NCI-H2227 treated with DMSO at 0.1 percent for 48 hours (cell line): ENCODE measurements at places on chromosomes 6 and 20.

- DNase-seq, result peak; percentile 72
Measured at GRCh38 chr6:11810039-11810541, 31.5 kb upstream of the ADTRP start.

- DNase-seq, result no peak
Measured at GRCh38 chr20:51043811-51044210, 20.9 kb upstream of the KCNG1 start.

DNA sequence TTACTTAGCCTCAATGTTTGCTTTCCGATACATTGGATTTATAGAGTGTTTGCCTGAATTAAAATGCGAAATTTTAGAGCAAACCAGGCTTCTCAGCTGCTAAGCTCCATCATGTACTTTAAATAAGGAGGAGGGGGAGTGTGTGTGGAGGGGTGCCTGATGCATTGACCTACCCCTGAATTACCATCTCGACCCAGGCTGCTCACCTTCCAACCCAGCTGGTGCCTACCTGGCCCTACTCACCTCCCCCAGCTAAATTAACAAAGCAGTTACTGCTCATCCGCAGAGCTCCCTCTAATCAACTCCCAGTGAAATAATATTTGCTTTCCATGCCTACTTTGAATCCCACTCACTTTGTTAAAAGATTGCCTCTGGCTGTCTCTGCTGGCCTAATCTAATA is 544.5 kb downstream of the MAFB start:
- no peak for DNase-seq

DNA sequence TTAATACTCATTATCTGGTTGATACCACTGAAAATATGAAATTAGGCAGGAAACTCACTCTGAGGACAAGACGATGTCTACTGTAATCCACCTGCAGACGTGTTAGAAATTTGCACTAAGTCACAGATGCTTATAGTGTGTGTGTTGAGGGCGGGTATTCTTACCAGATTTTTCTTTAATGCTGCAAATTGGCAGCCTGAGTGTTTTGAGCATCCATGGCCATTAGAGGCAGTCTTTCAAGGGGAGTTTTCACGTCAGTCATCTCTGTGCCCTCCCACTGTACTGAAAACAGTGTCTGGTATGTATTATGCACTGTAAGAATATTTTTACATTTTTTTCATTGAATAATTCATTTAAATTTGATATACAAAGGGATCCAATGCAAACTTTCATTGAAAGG is 266.5 kb upstream of the QKI start:
- DNase-seq, result no peak

GRCh38 chr20:37989601-37990295 is 43.5 kb downstream of the TTI1 start:
- DNase-seq, result no peak

- DNase-seq, result no peak
Measured at GRCh38 chr6:13794184-13794583, 20.2 kb downstream of the MCUR1 start.

DNA sequence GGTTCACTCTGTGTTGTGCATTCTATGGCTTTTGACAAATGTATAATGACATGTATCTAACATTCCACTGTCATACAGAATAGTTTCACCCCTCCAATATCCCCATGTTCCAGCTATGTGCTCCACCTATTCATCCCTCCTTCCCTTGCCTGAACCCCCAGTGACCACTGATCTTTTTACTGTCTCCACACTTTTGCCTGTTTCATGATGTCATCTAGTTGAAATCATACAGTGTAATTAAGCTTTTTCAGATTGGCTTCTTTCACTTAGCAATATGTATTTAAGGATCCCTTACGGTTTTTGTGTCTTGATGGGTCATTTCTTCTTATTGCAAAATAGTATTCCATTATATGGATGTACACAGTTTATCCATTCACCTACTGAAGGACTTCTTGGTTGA is 39.8 kb downstream of the TGM6 start:
- no peak for DNase-seq

DNA sequence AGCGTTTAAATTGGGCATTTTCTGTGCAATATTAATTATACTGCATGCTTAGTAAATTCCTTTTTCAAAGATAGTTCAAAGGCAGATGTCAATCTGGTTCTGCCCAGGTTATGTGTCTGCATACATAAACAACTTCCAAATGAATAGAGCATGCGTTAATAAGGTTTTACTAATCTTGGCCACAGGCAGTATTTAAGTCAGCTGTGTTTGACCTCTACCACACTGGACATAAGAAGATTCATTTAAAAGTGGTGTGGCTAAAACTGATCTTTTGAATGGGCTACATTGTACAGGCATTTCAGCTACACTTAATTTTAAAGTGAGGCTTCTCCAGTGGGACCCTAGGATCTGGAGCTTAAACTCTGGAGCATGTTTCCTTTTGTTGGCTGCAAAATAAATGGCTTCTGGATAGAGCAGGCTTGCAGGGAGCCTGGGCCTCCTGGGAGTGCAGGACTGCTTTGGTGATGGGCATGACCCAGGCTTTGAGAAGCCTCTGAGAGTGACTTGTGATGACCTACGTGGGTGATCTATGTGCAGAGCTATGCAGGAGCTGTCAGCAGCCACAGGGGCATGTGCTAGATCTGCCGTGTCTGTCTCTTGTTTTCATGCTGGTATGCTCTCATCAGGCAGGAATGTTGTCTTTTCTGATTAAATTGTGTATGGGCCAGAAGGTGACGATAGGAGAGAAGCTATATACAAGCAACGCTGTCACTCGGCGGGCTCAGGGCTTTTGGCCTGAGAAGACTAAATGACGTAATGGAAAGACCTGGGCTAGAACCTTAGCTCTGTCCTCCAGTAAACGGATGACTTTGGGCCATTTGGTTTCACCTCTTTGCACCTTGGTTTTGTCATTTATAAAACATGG is 331.2 kb downstream of the QKI start:
- no peak for DNase-seq

GRCh38 chr20:24582373-24583168 is 113.1 kb downstream of the SYNDIG1 start:
- DNase-seq, result no peak

GRCh38 chr6:36533321-36533720 is 14.0 kb downstream of the STK38 start:
- no peak for DNase-seq

DNA sequence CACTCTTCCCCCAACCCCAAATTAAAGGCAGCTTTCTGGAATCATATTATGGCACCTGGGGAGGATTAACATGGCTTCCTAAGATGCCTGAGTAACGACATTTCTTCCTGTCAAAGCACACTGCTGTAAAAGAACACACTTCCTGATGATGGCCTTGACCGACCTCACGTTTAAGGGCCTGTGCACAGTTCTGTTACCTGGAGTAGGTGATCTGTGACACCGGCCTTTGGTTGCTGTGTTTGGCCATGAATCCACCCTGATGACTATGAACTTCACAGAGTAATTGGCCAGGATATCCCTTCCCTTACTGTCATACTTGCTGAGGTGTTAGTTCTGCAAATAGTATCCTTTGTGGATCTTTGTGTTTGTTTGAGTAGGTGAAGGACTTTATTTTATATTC is 45.8 kb downstream of the PLCB4 start:
- DNase-seq, result no peak

DNA sequence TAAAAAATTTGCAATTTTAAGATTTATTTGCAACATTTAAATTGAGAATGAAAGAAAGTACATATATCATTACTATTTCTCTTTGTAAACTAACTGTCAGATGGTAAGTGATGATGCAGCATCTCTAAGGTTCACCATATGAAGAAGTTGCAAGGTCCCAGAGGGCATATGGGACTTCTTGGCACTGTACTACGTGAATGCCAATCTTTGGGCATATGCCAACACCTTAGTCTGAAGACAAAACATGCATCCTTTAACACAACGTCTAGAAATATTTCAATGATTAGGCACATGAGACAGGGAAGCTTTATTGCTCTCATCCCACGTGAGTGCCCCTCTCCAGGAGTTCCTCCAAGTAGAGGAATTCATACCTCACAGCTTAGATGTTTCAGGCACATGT is 66.8 kb downstream of the CDK19 start:
- no peak for DNase-seq

DNA sequence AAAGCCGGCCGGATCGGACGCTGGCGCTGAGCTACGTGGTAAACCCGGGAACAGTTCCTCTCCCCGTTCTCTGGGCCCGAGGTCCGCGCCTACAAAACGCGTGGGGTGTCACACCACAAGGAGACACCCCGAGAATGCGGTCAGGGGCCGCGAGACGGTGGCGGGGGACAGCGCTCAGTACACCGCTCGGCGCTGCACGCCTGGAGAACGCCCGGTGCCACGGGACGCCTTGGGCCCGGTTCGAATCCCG is 670 bp downstream of the NCOA5 start:
- DNase-seq, result no peak

GRCh38 chr6:121242386-121242785 is 91.9 kb downstream of the TBC1D32 start:
- no peak for DNase-seq

DNA sequence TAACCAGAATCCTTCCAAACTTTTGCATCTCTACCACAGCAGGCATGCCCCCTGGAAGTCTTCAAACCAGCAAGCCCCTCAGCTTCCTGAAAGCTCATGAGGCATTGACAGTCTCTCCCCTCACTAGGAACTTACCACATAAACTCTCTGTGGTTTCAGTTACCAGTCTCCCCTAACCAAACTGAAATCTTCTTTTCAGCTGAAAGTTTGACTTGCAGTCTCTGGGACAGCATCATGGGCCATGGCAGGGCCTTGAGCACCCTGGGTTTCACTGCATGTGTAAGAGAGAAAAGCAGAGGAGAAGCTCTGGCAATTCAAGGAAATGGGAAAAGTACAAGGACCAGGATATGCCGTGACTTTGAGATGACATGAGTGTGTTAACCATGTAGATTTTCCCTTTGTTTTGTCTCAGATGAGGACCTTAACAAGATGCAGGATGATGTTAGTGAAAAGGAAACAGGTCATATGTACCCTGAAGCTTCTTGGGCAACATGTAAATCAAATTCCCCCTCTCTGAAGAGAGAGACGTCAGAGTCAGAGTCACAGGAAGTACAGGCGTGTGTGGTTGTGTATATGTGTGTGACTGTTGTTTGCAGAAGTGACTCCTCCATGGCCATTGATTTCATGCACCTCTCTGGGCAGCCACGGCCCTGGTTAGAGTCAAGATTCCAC is 106.3 kb downstream of the TNFRSF21 start:
- DNase-seq, result no peak

DNA sequence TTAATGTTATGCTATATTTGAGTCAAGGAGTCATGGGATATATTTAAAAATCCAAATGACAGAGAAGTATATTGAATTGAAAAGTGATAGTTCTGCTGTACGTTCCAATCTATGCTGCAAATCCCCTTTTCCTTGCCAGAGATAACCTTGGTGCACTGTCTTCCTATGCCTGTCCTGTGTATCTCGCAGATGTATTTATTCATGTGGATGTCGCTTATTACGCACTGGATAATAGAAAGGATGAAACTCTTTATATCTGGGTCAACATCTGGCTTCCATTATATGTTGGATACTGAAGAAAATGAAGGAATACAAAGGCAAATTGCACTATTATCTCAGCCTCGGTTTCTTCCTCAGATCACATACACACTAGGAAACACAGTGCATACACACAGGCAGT is 331.3 kb downstream of the BCKDHB start:
- no peak for DNase-seq

DNA sequence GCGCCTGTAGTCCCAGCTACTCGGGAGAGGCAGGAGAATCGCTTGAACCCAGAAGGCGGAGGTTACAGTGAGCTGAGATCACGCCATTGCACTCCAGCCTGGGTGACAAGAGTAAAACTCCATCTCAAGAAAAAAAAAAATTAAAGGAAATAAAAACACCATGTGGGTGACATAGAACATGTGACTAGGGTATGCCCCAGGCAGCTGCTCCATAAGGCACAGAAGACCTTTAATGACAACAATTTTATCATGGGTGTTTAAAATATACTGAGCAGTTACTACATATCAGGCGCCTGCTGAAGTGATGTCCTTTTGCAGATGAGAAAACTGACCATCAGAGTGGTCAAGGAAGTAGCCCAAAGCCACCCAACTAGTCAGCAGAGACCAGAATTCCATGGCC is 8.0 kb downstream of the PEDS1 start:
- no peak for DNase-seq

- DNase-seq, result no peak
Measured at GRCh38 chr6:142367061-142367460, 65.3 kb downstream of the ADGRG6 start.

DNA sequence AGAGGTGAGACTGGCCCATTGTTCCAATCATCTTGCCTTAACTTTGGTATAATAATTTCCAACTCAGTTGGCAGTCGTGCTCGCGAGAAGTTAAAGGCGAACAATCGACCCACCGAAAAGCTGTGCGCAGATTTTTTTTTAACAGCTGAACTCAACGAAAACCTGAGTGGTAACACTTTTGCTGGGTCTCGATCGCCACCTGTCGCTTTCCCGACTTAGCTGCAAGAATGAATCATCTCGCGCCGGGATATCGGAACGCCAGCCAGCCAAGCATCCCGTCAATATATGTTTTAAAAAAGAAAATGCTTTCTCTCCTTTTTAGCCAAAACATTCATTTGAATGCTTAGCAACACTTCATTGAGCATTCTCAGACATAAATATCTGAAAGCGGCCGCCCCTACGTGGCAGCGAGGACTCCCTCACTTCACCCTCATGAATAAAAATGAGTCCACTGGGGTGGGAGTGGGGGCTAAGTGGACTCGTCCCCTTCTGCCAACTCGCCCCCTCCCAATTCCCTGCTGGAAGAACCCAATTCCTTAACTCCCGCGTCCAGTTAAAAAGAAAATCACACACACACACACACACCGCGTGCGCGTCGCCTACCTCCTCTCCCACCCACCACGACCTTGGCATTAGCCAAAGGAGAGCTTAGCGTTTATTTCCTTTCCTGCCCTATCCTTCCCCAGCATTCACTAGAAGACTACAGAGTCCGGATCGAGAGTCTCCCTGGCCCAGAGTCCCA is 1.5 kb downstream of the COL12A1 start:
- peak; percentile 9 for DNase-seq

GRCh38 chr6:144922120-144922722 is 637.1 kb downstream of the UTRN start:
- no peak for DNase-seq

- DNase-seq, result no peak
Measured at GRCh38 chr6:5093231-5094015, 8.3 kb downstream of the PPP1R3G start.

- DNase-seq, result no peak
Measured at GRCh38 chr6:118288355-118289124, 259.6 kb upstream of the PLN start.
